ENCODE measurements at places on chromosomes 13 and 19.

GRCh38 chr13:30859326-30859725 lies 46.7 kb upstream of the MEDAG start:
- DNase-seq = no peak

- no peak for DNase-seq
Measured at GRCh38 chr13:107743100-107743499, 472.2 kb downstream of the LIG4 start.

DNA sequence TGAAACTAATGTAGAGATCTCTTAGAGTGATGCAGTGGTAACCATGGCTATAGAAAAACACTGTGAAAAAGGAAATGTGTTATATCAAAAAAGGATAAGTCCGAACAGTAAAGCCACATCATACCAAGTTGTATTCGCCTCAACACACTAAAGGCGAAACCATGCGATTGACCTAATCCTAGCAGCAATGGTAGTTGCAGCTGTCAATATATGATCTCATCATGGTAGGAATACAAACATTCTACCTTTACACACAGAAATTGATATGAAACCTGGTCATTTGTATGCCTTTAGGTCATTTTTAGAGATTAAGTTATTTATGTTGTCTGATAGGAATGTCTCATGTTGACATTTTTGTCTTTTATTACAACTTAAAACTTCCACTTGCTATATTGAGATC lies 271.9 kb downstream of the SLITRK6 start:
- DNase-seq = no peak

GRCh38 chr13:46855166-46855565 lies 41.7 kb downstream of the HTR2A start:
- no peak for DNase-seq

- no peak for DNase-seq
Measured at GRCh38 chr13:51605698-51606097, 21.4 kb downstream of the WDFY2 start.
